Stimulated activated CD8-positive, alpha-beta memory T cell treated with anti-CD3 and anti-CD28 coated beads, Interleukin-12 subunit alpha, Interleukin-12 subunit beta, amount 100 ng/mL, for 4 hours (primary cell): ENCODE measurements at places on chromosomes 1 and 21.

GRCh38 chr21:33362044-33362555, 37.3 kb downstream of the IFNAR1 start:
- DNase-seq, result no peak

DNA sequence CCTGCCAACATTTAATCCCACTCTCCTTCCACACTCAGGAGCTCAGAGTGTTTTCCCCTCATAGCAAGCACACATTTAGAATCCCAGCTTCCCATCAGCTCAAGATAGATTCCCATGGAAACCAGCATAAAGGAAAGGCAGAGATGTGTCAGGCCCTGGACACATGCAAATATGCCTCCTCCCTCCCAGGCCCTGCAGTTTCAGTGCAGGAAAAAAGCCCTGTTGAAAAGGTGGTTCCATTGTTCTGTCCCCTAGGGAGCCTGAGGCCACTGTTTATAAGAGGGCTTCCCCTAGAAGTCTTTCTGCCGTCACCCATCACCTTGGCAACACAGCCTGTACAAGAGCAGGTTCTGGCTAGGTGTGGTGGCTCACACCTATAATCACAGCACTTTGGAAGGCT, 3.6 kb downstream of the CACNA1S start:
- DNase-seq, result no peak

DNA sequence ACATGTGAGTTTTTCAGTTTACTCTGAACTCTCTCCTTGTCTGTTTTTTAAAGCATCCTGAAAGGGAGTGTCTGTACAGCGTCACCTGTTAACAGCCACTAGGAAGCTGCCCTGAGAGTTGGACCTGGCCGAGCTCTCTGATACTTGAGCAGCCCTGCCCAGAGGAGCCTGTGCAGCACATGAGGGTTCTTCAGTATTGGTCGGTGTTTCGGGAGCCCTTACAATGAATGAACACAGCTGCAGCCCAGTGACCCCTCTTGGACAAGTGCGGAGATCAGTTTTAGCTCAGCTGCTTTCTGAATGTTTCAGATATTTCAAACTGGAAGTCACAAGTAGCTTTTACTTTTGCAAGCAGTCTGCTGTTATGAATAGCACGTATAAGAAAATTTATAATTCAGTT, 39.2 kb downstream of the ADARB1 start:
- DNase-seq, result no peak

DNA sequence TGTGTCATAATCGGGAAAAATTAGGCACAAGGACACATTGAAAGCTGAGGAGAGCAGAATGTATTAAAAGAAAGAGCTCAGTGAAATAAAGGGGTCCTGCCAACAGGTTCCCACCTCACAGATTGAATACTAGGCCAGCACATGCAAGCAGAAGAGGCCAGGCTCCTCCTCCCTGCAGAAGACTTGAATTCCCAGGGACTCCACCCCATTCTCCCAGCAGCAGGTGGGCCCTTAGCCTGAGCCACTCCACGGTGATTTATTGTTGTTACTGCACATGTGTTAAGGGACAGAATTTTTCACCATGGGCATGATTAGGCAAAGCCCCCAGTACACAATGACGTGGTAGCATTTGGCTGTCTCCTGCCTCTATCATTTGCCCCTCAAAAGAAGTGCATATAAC, 1844.7 kb downstream of the NCAM2 start:
- no peak for DNase-seq

- no peak for DNase-seq
Observed at GRCh38 chr1:2018217-2019171, 651 bp upstream of the GABRD start.

DNA sequence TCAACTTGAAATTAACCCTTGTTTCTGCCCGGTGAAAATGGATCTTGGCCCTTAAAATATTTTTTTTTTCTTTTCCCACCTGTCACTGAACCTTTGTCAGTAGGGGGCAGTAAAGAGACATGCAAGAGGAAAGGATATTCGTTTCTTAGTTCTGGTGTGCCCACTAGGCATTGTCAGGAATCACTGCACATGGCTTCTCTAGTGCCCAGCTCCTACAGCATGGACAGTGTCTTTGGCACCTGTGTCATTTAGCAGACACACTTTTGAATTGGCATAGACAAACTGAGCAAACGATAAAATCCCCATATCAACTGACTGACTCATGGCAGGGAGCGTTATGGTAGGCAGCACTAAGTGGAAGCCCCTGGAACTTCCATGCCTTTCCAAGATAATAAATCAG, 1048.1 kb downstream of the BRINP3 start:
- no peak for DNase-seq

DNA sequence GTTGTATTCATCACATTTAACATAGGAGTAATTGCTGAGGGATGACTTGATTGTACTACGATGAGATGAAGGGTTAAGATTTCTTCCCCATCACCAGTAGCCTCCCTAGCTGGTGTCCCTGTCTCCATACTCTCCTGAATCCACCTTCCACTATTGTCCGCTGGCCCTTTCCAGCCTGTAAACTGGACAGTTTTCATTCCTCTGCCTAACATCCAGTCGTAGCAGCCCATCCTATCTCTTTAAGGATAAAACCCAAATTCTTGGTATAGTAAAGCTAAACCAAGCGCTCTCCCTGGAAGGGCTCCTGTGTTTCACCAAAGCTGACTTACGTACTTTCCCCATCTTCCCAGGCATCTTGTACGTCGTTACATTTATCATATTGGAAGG, 670 bp downstream of the COX20 start:
- no peak for DNase-seq

GRCh38 chr1:11463177-11463576, 15.8 kb upstream of the DISP3 start:
- no peak for DNase-seq

- DNase-seq, result no peak
Observed at GRCh38 chr1:94279038-94279437, 41.7 kb upstream of the ARHGAP29 start.

- no peak for DNase-seq
Observed at GRCh38 chr21:25734654-25734903, 125 bp downstream of the ATP5PF start.

DNA sequence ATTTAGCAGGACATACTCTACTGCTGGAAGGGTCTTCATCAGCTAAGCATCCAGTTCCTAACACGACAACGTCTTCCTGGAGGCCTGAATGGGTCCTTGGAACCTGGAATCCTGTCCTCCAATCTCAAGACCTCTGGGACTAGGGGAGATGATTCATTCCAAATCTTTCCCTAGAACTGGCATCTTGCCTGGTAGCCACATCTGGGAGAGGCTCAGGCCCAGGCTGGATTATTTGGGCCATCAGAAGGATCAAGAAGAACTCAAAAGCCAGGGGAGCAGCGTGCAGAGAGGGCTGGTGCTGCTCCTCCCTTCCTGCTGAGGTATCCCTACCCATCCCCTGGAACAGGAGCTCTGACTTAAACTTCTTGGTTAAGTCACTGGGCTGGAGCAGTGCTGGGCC, 2.8 kb upstream of the PHLDA3 start:
- no peak for DNase-seq

DNA sequence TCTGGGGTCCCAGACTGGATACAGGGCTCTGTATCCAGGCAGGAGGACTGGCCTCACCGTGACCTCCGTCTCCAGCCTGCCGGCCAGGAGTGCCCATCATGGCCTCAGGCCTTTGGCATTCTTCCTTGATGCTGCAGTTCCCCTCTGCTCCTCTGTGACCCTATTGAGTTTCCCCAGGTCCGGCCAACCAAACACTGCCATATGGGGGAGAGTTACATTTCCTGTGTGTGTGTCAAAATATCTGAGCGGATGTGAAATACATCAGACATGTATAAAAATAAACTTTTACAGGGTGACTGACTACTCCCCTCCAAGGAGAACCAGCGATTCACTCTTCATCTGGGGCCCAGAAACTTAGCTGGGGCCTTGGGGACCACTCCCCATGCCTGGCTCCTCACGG, 10.2 kb upstream of the UBL4B start:
- no peak for DNase-seq

DNA sequence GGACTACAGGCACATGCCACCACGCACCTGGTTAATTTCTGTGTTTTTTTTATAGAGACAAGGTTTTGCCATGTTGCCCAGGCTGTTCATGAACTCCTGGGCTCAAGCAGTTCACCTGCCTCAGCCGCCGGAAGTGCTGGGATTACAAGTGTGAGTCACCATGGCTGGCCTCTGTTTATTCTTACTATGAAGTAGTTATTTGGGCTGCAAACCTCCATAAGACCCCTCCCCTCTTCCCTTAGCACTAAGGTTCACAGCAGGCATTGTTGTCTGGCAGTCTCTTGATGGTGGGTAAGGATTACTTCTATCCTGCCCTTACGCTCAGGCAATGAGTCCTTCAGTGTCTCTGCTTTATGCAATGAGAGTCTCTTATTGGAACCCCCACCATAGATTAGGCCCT, 51.8 kb downstream of the ANGPTL1 start:
- no peak for DNase-seq

GRCh38 chr1:228297822-228298221, 90.0 kb downstream of the OBSCN start:
- no peak for DNase-seq

GRCh38 chr1:107135463-107135862, 5.4 kb upstream of the NTNG1 start:
- no peak for DNase-seq

GRCh38 chr1:206921772-206922265, at the start of gene FCMR:
TSS of gene FCMR (minus strand) at chr1:206921941. CDS start at chr1:206921854, 87 bp downstream.
- DNase-seq, result no peak

DNA sequence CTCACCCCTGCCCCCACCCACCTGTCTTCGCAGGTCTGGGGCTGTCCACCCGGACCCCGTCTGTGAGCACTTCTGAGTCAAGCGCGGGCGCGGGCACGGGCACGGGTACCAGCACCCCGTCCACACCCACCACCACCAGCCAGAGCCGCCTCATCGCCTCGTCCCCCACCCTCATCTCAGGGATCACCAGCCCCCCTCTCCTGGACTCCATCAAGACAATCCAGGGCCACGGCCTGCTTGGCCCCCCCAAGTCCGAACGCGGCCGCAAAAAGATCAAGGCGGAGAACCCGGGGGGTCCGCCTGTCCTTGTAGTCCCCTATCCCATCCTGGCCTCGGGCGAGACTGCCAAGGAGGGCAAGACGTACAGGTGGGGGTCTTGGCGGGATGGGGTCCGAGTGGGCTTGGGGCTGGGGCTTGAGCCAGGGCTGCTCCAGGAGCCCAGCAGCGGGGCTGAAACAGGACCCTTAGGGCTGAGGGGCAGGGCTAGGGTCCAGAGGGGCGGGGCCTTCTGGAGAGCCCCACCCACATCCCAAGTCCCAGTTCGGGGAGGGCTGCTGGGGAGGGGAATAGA, 23.9 kb downstream of the ZNF362 start:
- no peak for DNase-seq

DNA sequence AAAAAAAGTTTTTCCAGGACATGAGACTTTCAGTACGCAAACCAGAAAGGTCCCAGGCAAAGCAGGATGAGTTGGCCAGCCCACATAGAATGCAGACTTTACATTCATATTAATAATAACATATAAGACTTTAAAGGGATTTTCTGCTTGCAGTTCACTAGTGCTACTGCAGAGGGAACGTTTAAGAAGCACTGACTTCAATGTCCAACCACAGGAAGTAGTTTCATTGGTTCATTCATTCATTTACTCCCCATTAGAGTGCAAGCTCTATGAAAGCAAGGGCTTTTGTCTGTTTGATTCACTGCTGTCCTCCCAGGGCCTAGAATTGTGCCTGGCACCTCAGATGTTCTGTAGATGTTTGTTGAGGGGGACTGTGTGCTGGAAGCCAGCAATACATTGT, 11.8 kb upstream of the SERINC2 start:
- no peak for DNase-seq

GRCh38 chr1:200895801-200896530, 1.3 kb downstream of the INAVA start:
- no peak for DNase-seq

- no peak for DNase-seq
Observed at GRCh38 chr21:43720539-43721166, 1.7 kb downstream of the PDXK start.
